ENCODE measurements at places on chromosomes 4 and X. TPM values are rescaled to one million over a fixed set of nuclear protein-coding genes. Genes with fewer than 3 reads are reported as not detected.

SUPT20HL2 gene
- polyA plus RNA-seq, result not detected

TAPT1 gene
- 8.3 TPM for polyA plus RNA-seq

PNMA3 gene
- polyA plus RNA-seq, result 0.45 TPM

GPR82 gene
- 0.06 TPM for polyA plus RNA-seq

MAGEA12 gene
- polyA plus RNA-seq, result not detected

FAM47E gene
- 0.71 TPM for polyA plus RNA-seq

BST1 gene
- 0.96 TPM for polyA plus RNA-seq

NDP gene
- polyA plus RNA-seq, result not detected

GUCY1A1 gene
- polyA plus RNA-seq, result 0.67 TPM

CENPVL3 gene
- polyA plus RNA-seq, result not detected
